Stimulated activated CD4-positive, alpha-beta T cell treated with anti-CD3 and anti-CD28 coated beads, Interleukin-12 subunit alpha, Interleukin-12 subunit beta, amount 100 ng/mL, for 48 hours (primary cell): ENCODE measurements at places on chromosomes 6 and 20.

- no peak for DNase-seq
Observed at GRCh38 chr6:157278171-157278570, 45.1 kb downstream of the TMEM242 start.

DNA sequence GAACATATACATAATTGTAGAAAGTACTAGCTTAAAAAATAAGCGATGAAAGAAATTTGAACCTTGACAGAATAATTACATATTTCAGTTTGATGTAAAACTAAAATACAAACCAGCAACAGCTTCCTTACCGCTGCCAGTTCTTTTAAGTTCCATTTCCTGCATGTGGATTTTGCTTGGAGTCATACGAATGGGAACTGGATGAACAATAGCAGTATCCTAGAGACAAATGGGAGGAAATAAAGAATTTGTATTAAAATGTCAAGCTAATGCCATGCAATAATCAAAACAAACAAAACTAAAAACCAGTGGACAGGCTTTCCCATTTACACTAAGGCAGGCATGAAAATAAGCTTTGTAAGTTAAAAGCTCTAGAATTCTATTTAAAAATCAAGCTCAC lies 67.1 kb downstream of the REPS1 start:
- DNase-seq = no peak

DNA sequence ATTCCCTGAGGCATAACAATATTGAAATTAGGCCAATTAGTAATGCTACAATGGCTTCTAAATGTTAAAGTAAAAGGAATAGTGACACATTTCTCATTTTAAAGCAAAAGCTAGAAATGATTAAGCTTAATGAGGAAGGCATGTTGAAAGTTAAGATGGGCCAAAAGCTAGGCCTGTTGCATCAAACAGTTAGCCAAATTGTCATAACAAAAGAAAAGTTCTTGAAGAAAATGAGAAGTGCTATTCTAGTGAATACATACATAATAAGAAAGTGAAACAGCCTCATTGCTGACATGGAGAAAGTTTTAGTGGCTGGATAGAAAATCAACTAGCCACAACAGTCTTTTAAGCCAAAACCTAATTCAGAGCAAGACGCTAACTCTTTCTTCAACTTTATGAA lies 12.9 kb downstream of the OR2A4 start:
- no peak for DNase-seq

DNA sequence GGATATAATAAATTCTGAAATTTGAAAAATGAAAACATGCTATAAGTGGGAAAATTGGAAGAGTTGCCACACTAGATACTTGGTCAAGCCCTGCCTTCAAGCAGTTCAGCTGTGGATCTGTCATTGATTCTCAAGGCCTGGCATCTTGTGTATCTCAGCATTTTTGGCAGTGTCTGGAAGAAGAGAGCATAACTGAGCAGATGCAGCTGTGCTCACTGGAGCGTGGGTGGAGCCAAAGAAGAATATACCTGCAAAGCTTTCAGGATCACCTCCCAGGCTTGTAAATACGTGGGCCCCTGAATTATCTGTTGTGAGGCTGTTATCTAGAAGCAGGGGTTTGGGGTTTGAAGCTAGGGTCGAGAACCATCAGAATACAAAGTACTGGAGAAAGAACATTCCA lies 31.3 kb upstream of the CHD6 start:
- no peak for DNase-seq

DNA sequence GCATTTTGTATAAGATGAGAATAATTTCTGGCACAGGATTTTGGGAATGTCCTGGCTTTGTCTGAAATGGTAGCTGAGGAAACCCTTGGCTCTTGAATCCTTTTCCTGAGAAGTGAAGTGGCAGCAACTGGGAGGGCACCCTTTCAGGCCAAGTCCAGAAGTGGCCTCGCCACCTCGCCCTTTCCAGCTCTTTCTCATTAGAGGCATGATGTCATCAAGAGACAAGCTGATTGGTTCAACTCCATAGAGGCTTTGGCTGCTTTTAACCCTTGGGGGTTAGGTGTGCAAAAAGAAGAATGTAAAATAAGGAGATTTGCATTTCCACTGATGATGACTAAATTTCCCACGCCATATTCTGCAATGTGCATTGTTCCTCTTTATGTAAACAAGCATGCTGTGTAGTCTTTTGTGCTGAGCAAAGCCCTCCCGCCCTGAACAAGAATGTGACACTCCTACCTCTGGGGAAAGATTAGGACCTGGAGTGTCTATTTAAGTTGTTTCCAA lies 116.5 kb downstream of the TCP11 start:
- no peak for DNase-seq

DNA sequence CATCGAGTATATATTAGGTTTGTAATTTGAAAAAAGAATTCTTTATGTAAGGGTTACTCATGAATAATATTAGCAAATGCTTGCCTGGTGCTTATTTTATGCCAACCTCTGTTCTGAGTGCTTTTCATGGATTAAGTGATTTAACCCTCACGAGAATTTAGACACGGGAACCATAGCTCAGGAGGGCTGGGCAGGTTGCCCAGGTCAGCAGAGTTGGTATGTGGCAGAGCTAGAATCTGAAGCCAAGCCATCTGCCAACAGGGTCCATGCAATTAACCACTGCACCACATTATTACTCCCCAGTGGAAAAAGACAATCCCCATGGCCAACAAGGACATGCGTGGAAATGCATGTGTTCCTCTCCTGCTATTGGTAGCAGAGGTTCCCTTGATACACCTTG lies 345.6 kb downstream of the CDC5L start:
- no peak for DNase-seq

- no peak for DNase-seq
Observed at GRCh38 chr6:25944688-25945574, 14.4 kb upstream of the SLC17A2 start.

- DNase-seq = no peak
Observed at GRCh38 chr6:7169296-7169721, 61.5 kb downstream of the RREB1 start.

- DNase-seq = no peak
Observed at GRCh38 chr6:46393161-46393939, 97.9 kb downstream of the RCAN2 start.

- no peak for DNase-seq
Observed at GRCh38 chr6:106628658-106629102, 618 bp downstream of the RTN4IP1 start.

- no peak for DNase-seq
Observed at GRCh38 chr6:52843605-52844004, 3.0 kb upstream of the GSTA5 start.

DNA sequence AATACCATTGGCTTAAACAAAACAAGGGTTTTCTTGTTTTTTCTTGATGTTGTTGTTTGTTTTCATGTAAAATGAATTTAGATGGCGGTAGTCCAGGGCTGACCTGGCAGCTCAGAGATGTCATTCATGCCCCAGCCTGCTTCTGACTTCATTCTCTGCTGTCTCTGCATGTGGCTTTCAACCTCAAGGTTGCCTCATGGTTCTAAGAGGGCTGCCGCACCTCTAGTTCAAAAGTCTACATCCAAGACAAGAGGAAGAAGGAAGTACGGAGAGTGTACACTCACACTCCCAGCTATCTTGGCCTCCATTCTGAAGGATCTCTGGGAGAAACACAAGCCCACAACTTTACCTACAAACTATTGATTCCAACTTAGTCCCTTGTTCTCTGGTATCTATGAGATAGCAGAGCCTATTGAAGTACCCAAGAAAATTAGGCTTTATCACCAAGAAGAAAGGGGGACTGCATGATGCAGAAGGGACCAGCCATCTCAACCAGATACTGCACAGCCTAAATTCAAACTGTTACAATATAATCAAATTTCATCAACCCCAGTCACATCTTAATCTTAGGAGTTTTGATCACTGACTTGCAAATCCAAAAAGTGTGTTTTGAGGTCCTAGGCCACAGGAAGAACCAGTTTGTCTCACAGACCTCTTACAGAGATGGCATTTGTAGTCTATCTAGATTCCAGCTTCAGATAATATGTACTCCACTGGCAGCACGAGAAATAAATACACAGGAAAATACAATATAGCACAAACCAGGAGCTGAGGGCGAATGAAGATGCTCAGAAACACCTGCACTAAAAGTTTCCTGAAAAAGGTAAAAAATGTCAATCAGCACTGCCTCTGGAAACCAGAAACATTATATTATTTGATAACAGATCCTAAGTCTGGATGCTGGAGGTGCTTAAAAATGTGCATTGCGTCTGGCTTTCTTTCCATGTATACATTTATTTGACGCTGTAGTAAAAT lies 866 bp upstream of the BTN3A3 start:
- no peak for DNase-seq

DNA sequence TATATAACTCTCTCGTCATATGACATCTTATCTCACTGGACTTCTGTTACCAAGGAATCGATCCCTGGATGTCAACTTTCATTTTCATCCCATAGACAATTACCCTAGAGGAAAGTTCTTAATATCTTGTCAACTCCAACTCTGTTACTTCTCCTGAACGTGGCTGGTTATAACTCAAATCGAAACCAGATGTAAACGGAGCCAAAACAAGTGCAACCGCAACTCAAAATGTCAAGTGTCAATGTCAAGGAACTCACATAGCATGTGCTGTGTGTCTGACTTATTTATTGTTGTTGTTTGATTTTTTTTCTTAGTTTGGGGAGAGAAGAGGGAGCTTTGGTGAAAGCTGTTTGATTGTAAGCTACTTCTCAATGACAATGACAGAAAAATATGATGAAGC lies 108.6 kb downstream of the VIP start:
- no peak for DNase-seq

DNA sequence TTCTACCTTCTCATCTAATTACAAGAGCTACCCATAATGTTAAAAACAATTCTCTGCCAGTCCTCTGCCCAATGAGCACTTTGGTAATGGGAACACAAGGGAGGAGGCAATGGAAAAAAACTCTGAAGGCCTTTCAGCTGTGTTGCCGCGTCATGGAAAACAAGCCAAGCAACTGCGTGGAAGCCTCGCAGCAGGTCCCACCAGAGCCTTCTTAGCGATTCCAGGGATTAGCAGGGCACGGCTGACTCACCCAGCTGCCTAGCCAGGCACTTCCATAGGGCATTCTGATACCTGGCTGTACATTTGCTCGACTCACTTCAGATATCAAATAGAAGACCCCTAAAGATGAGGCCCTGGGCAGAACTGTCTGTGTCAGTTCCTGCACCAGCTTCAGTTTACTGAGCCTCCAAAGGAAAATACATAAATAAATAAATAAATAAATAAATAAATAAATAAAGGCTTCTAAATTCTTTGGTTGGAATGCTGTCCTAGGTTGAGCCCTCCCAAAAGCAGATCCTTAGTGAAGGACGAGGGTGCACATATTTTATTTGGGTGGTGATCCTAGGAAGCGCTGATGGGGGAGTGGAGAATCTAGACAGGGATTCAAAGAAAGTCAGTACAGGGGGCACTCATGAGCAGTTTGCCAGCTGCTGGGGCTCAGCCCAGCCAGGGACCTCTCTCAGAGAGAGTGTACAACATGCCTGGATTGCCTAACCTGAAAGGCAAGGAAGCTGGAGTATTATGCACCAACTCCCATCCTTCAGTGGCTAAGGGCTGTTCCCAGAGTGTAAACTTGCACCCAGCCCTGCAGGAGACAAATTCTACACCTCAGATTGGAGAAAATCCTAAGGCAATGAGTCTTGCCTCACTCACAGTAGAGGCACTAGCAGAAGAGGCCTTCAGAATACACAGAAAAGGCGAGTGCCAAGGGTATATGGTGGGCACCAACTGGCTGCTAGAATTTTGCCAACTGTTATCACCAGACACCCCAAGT lies 18.2 kb downstream of the SNAP25 start:
- DNase-seq = no peak

GRCh38 chr6:99344289-99344688 lies 5.2 kb downstream of the FAXC start:
- DNase-seq = no peak

- no peak for DNase-seq
Observed at GRCh38 chr20:19025430-19026120, 186.9 kb upstream of the SLC24A3 start.

DNA sequence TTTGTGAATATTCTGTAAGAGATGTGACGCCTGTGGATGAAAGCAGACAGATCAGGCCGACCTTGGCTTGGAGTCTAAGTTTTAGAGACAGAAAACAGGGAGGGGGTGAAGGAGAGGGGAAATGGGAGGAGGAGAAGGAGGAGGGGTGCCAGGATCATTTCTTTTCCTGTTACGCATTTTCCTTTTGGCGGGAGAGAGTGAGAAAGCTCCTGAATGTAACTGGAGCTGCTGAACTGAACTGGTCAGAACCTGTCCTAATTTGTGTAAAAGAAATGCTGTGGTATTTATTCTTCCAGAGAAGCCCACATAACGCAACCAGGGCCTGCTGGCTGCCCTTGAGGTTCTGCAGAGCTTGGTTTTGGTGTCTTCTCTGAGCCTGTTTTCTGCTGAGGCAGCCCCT lies 41.9 kb downstream of the UTRN start:
- DNase-seq = no peak

GRCh38 chr6:89452281-89452680 lies 19.3 kb downstream of the ANKRD6 start:
- DNase-seq = no peak

GRCh38 chr6:168695701-168696100 lies 254.7 kb downstream of the SMOC2 start:
- no peak for DNase-seq

DNA sequence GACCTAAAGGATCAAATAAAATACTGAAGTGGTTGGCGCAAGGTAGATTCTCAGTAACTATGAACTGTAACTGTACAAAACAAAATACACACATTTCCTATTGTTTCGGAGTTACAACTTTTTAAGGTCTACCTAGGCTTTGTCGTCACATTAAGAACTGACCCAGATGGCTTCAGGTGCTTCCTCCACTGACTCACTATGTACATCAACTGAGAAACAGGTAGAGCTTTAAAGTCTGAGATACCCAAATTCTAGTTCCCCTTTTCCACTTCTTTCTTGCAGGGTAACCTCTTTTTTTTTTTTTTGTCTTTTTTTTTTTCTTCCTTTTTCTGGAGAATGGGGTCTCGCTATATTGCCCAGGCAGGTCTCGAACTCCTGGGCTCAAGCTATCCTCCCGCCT lies 5.5 kb downstream of the SNRPB start:
- DNase-seq = no peak

DNA sequence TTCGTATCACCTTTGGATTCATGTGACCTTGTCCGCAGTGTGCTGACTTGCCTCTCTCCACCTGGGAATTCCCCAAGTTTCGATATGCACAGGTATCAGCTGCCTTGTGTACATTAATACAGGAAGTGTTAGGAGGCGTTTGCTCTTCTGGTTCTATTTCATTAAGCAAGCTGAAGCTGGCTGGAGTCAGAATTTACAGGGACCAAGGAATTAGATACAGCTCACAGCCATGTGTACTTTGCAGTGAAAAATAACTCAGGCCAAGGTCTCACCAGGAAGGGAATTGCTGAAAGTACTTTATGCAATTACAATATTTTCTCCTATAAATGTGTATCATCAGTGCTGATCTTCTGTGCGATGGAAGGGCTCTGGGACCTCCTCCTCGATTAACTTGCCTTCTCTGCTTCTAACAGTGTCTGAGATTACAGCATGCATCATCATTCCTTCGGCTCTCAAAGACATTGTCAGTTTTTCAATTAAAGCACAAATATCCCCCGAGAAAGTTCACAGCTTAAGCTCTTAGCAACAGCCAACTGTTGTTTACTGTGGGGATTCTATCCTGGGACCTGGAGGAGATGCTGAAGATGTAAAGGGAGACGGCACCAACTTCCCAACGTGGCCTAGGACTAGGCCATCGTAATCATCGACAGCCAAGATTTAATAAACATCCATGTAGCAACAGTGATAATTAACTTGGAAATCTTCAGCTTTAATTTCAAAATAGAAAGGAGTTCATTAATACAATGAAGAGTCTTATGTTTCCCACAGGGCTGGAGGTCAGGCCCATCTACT lies 13.8 kb upstream of the TIAM2 start:
- no peak for DNase-seq

- no peak for DNase-seq
Observed at GRCh38 chr20:61373956-61374545, 122.0 kb downstream of the CDH4 start.
